ENCODE measurements at places on chromosomes 11 and 22. TPM values are rescaled to one million over a fixed set of nuclear protein-coding genes. Genes with fewer than 3 reads are reported as not detected.

The C2CD2L gene
- 3.7 TPM for total RNA-seq

The OR9G1 gene
- not detected for total RNA-seq

The PTGDR2 gene
- total RNA-seq, result not detected

The GLYAT gene
- total RNA-seq, result not detected

The MS4A7 gene
- not detected for total RNA-seq

The RAPSN gene
- 0.19 TPM for total RNA-seq

The CATSPER1 gene
- 0.19 TPM for total RNA-seq

The TRIM29 gene
- not detected for total RNA-seq

The DENND6B gene
- total RNA-seq, result 1.9 TPM

The IL17RA gene
- total RNA-seq, result 3.0 TPM

The OPCML gene
- total RNA-seq, result 0.06 TPM

The OR8D4 gene
- not detected for total RNA-seq

The UBQLNL gene
- 0.13 TPM for total RNA-seq

The CLTCL1 gene
- total RNA-seq, result 5.1 TPM

The JAML gene
- not detected for total RNA-seq

The UCP3 gene
- 0.26 TPM for total RNA-seq

The IL17REL gene
- not detected for total RNA-seq

The SCO2 gene
- total RNA-seq, result 0.62 TPM

The PDE2A gene
- total RNA-seq, result 2.9 TPM

The SNX19 gene
- total RNA-seq, result 74.0 TPM

The OR51B5 gene
- total RNA-seq, result 0.40 TPM

The NAALAD2 gene
- 0.13 TPM for total RNA-seq

The PDGFD gene
- 1.3 TPM for total RNA-seq

The SCUBE2 gene
- total RNA-seq, result 5.5 TPM

The CSF2RB gene
- total RNA-seq, result 1.5 TPM

The SMTNL1 gene
- total RNA-seq, result not detected

Measured in aortic smooth muscle cell (primary cell).